DMS79 (cell line): ENCODE measurements at places on chromosomes 5 and 9.

DNA sequence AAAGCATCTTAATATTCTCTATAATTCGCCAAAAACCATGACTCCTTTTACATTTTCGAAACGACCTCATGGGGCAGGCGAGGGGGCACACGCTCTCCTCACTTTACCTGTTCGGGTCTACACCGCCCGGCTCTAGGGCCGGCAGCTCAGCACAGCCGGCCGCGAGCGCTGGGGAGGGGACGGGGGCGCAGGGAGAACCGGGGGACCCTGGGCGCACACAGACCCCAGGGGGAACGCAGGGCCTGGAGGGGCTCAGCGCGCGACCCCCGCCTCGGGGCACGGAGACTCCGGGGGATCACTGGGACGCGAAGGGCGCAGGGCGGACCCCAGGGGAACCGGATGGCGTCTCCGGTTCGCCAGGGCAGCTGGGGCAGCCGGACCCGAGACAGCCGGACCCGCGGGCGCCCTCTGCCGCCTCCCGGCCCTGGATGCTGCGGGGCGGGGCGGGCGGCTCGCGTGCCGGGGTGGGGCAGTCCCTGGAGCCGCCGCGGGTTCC lies at the start of gene AHRR:
TSS of gene AHRR (plus strand) at position 485 of the 496 bp plus-strand sequence. CDS start 22,189 bp downstream, outside the sequence.
- DNase-seq, result peak; percentile 31

DNA sequence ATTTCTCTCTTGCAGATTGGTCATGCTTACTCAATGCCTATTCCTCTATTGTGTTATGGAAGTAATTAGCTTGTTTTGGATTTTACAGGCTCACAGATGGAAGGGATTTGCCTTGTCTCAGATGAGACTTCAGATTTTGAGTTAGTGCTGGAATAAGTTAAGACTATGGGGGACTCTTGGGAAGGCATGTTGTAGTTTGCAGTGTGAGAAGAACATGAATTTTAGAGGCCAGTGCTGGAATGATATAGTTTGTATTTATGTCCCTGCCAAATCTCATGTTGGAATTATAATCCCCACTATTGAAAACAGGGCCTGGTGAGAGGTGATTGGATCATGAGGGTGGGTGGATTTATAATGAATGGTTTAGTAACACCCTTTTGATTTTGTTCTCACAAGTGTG lies 6.1 kb upstream of the TUSC1 start:
- DNase-seq, result no peak

GRCh38 chr5:24444414-24444813 lies 200.4 kb downstream of the CDH10 start:
- DNase-seq, result no peak

DNA sequence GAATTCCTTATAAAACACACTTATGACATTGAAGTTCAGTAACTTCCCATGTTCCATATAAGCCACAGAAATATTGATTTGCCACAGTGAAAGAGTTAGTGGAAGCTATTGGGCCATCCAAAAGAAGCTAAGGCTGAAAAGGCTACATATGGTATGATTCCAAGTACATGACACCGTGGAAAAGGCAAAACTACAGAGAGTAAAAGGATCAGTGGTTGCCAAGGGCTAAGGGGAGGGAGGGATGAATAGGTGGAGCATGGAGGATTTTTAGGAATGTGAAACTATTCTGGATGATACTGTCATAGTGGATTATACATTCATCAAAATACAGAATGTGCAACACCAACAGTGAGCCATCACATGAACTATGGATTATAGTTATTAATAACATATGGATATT lies 109.7 kb downstream of the F2RL2 start:
- no peak for DNase-seq

GRCh38 chr5:179955630-179956029 lies 47.9 kb upstream of the TBC1D9B start:
- DNase-seq, result no peak

DNA sequence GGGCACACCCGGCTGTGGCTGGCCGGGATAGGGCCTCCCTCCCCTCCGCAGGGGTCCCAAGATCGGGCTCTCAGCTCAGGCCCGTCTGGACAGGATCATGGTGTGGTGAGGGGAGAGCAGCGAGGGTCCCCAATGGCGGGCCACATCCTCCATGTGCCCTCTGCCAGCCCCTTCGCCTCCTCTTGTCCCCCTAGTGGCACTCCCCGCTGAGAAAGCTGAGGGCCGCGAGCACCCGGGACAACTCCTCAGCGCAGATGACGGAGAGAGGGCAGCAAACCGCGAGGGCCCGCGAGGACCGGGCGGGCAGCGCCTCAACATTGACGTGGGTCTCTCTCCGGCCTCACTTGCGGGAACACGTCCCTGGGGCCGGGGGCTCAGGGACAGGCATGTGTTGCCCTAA lies 24.6 kb downstream of the NKD2 start:
- no peak for DNase-seq

DNA sequence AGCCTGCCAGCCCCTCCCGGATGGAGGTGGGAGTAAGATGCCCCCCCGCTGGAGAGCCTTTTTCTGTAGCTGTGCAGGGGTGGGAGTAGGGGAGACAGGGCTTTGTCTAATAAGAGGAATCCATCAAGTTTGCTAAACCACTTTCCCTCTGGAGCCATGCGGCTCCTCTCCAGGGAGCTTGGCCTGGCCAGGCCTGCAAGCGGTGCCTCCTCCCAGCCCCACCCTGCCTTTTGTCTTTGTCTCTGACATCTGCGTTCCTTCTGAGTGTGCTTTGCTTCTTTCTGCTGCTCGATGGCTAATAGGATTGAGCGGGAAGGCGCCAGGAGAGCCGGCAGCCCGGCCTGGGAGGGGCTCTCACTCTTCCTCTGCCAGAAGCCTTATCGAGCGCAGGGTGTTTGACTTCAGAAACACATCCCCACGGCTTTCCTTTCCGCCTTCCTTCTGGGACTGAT lies 26.7 kb upstream of the FCN1 start:
- DNase-seq, result peak; percentile 12

GRCh38 chr5:150510460-150511263 lies 2.7 kb downstream of the NDST1 start:
- DNase-seq, result no peak

DNA sequence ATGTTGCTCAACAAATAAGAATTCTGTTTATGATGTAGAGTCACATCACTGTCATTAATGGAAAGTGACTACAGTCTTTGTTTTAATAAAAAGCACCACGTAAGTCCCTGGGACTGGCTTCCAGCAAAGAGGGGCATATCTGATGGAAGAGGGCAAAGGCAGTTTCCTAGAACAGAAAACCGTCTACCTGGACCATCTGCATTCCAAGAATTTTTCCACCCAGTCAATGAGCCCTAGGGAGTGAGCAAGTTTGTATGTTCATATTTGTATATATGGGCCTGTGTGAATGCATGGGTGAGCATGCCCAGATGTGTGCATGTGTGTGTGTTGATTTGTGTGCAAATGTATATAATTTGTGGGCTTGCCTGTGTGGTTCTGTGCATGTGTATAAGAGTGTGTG lies 156.8 kb upstream of the SEMA6A start:
- no peak for DNase-seq

- DNase-seq, result no peak
Observed at GRCh38 chr9:91905991-91906469, 44.0 kb downstream of the ROR2 start.

DNA sequence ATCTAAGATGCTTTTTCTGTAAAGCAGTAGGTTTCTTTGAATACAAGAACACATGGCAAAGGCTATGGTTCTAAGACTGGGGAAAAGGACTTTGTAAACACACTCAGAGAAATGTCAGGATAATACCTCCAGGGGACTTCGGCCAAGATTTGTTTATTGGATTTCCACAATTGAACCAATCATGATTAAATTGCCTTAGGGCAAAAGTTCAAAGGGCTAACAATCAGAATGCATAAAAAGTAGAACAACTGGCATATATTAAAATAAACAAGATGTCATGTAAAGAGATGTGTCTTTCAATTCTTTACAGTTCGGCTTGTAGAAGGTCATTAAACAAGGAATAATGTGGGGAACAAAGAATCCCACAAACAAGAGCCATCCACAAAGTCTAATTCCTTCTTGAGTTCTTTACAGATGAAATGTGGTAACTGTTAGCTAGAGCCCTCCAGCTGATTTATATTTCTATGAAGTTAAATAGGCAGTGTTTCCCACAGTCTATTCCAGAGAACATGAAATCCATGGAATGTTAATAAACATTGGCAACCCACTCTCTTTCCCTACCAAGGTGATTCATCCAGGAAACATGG lies 565.5 kb downstream of the ZNF608 start:
- DNase-seq, result no peak
